ENCODE measurements at places on chromosomes 1 and 21. TPM values are rescaled to one million over a fixed set of nuclear protein-coding genes. Genes with fewer than 3 reads are reported as not detected.

The KIFAP3 gene
- 17.0 TPM for total RNA-seq

The ADARB1 gene
- 10.2 TPM for total RNA-seq

The AADACL3 gene
- not detected for total RNA-seq

The CHI3L2 gene
- total RNA-seq, result not detected

The RPTN gene
- total RNA-seq, result not detected

The TAF1A gene
- 16.3 TPM for total RNA-seq

The LCE1E gene
- total RNA-seq, result not detected

The TNFRSF18 gene
- total RNA-seq, result not detected

The PRAMEF10 gene
- not detected for total RNA-seq

The CAPN2 gene
- total RNA-seq, result 43.4 TPM

GRCh38 chr1:248850536-248851251 lies 8.2 kb downstream of the ZNF692 start:
- no peak for DNase-seq

DNA sequence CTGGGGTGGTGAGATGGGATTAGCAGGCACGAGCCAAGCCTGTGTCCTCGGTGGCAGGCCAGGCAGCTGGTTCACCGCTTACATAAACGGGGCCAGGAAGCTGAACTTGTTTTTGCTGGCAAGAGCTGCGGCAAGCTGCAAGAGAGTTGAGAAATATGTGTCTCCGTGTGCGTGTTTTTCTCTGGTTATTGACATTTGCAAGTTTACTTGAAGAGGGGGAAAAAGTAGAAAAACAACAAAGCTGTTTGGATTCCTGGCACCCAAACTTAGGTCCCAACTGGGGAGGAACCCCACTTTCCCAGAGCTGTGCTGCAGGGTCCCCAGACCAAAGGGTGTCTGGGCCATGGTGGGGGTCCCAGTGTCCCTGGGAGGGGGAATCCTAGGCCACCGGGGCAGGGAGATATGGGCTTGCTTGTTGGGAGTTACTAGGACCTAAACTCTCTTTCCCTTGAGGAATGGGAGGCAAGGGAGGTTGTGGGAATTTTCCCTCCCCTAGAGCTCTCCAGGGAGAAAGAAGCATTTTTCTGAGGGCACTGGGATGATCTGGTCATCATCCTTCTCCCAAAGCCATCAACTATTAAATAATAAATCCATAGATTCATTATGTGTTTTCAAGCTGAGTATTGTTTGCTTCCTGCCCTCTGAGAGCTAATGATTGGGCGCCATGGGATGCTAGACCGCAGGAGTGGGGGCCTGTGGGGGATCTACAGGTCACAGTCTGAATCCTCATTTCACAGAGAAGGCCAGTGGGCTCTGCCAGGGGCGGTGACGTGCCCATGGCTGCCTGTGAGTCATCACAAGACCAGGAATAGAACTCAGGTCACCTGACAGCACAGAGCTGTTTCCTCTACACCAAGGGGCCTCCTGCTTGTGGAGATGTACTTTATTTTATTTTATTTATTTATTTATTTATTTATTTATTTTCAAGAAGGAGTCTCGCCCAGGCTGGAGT lies 14.8 kb downstream of the IL6R start:
- DNase-seq, result peak; percentile 94

- peak; percentile 42 for DNase-seq
Observed at GRCh38 chr1:223074445-223075300, 68.4 kb downstream of the TLR5 start.

DNA sequence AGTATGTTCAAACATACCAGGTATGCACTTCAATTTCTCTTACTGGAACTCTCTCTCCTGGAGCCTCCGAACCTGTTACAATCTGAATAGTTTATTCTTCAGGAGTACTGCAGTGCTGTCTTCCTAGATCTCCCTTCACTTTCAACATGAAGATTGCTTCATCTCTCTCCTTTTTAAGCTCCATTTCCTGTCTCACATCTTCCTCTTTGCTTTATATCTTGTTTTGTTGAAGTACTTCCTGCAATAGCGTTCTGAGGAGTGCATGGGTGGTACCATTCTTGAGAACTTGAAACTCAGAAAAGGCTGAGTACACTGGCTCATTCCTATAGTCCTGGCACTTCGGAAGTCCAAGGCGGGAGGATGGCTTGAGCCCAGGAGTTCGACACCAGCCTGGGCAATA lies 15.7 kb upstream of the C1orf146 start:
- no peak for DNase-seq

GRCh38 chr21:37564924-37565529 lies 198.5 kb downstream of the DYRK1A start:
- DNase-seq, result peak; percentile 55

DNA sequence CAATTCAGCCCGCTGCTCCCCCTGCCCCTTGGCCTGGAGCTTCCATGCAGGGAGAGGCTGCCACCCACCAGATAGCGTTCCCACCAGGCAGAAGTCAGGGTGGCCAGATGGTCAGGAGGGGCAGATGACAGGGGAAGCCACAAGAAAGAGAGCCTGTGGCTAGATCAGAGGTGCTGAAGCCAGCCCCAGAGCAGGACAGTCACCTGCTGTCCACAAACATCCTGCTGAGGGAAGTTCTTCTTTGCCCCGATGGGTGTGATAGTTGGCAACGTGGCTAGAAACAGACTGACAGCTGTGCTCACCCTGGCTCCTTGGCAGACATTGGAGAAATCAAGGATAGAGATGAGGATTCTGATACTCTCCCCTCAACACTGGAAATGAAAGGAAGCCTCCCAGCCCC lies 27.2 kb upstream of the SRP9 start:
- DNase-seq, result no peak

- no peak for DNase-seq
Observed at GRCh38 chr1:212237651-212238050, 47.6 kb upstream of the PPP2R5A start.

- DNase-seq, result no peak
Observed at GRCh38 chr1:100649146-100649545, 70.4 kb upstream of the VCAM1 start.

GRCh38 chr1:34761176-34761761 lies 1.7 kb downstream of the GJB4 start:
- no peak for DNase-seq

DNA sequence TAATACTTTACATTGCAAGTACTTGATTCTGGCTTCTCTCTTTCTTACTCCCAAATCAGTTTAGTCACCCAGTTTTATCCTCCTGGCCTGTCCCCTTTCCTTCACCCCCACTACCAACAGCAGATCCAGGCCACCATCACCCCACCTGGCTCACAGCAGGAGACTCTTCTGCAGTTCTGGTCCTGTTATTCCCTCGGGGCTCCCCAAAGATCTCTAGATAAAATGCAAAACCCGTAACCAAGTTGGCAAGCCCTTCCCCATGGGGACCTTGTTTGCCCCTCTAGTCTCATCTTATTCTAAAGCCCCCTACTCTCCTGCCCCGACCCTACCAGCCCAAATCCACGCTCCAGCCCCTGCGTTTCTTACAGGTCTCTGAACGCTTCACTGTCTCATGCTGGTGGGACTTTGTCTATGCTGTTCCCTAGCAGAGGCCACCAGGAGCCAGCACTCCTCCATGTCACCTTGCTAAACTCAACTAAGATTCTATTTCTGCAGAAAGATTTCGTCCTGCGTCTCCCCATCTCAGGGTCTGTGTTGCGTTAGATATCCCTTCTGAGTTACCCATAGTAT lies 4.0 kb downstream of the ABCG1 start:
- no peak for DNase-seq

GRCh38 chr1:8482979-8483381 lies 165.1 kb downstream of the SLC45A1 start:
- no peak for DNase-seq

DNA sequence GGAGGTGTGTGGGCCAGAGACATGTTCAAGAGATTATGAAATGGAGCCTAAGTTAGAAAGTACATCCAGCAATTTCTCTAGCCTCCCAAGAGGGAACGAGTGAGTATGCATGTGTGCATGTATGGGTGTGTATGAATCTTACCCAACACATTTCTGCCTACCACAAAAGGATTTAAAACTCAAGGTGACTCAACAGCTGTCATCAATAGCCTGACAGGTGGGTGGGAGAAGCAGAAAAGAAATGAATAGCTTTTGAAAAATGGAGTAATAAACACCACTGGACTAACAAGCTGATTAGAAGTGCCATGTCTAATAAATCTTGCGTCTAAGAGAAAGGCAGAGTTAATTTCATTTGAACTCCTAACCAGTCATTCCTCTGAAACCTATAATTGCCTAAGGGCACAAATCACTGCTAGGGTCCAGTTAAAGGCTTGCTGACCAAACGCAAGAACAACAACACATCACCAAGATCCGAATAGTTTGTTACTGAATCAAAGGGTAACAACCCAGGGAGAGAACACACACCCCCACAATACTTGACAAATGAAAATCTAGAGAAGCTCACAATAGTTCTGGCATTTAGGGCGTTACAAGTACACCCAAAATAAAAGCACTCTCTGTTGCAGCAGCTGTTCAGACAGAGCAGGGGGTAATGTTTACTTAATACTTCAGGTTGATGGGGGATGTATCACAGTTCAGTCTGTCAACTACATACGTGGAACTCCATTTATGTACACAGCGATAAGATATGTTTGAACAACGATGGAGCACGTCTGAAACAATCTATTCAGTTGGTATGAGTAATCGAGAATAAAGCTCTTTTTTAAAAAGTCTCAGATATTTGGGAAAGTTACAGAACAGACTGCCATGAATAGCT lies 1.4 kb downstream of the KIAA0319L start:
- no peak for DNase-seq

- DNase-seq, result no peak
Observed at GRCh38 chr1:147377263-147378246, 135.1 kb downstream of the CHD1L start.

- DNase-seq, result no peak
Observed at GRCh38 chr1:206663362-206663761, 21.3 kb upstream of the MAPKAPK2 start.

Data from H4 (cell line).